ENCODE measurements at places on chromosomes 13 and 19.

DNA sequence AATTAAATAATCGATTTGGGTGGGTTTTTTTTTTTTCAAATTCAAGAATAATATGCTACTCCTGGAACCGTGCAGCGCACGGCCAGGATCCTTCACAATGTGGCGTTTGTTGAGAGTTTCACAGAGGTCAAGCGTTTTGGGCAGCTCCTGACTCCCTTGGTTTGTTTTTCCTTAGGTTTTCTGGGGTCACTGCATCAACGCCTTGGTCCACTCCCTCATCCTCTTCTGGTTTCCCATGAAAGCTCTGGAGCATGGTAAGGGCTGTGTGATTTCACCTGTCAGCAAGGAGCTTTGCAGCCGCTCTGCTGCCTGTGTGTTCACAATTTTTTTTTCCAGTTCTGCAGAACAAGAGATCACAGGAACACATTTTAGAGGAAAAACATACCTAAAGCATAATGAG, 212.4 kb downstream of the SHISA2 start:
- no peak for DNase-seq

- no peak for DNase-seq
These were observed 1.4 kb upstream of the SBSN start for GRCh38 chr19:35529241-35530218.

- DNase-seq, result no peak
These were observed 385.6 kb downstream of the SLITRK6 start for GRCh38 chr13:85413664-85414063.

- no peak for DNase-seq
These were observed 2743.3 kb upstream of the PCDH20 start for GRCh38 chr13:64158908-64159307.

- DNase-seq, result no peak
These were observed 31.1 kb downstream of the RB1 start for GRCh38 chr13:48334534-48335127.

- DNase-seq, result no peak
These were observed 11.4 kb downstream of the ETFB start for GRCh38 chr19:51354742-51355148.

DNA sequence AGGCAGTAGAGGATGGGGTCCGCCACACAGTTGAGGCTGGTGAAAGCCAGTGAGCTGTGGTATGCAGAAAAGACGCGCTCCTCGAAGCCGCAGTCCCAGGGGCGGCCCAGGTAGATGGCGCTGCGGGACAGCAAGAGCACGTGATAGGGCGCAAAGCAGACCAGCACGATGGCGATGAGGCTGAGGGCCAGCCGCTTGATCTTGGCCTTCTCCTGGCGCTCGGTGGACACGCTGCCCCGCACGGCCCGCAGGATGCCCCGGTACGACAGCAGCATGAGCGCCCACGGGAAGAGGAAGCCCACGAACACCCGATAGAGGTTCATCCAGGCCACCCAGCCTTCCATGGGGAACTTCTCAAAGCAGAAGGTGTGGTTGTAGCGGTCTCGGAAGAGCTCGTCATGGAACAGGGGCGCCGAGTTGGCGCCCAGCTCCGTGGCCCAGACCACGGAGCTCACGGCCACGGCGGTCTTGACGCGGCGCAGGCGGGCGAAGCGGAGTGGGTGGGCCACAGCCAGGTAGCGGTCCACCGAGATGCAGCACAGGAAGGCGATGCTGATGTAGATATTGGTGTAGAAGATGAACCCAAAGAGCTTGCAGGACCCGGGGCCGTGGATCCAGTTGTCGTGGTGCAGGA, 6.5 kb upstream of the OPA3 start:
- peak; percentile 23 for DNase-seq

DNA sequence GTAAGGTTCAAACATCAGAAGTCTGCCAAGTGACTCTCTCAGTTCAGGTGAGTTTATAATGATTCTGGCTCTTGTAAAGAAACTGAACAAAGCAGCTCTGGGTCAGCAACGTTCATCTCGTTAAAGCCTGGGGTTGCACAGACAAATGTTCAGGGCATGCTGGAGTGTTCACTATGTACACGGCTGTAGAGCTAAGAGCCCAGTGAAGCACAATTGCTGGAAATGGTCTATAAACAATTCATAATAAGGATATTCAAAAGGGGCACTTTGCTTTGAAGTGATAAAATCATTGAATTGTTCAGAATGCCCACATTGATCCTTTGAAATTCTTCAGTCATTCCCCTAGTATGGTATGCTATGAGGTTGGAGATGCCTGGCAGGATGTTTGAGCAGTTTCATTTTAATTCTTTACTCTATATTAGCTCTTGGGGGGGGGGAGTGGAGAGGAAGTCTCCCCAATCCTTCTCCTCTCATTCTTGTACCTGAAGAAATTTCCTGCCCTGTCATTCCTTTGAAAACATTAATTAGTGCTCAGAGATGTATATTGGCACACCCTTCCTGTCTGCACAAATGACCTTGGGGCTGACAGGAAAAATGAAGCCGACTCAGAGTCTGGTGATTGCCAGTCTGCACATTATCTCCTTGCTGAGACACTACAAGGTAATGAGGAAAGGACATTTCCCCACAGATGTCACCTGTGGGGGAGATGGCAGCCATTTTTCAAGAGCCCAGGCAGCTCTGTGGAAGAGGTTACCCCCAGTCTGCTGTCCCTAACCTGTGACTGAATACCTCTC, 145.5 kb downstream of the DLEU7 start:
- DNase-seq, result no peak

DNA sequence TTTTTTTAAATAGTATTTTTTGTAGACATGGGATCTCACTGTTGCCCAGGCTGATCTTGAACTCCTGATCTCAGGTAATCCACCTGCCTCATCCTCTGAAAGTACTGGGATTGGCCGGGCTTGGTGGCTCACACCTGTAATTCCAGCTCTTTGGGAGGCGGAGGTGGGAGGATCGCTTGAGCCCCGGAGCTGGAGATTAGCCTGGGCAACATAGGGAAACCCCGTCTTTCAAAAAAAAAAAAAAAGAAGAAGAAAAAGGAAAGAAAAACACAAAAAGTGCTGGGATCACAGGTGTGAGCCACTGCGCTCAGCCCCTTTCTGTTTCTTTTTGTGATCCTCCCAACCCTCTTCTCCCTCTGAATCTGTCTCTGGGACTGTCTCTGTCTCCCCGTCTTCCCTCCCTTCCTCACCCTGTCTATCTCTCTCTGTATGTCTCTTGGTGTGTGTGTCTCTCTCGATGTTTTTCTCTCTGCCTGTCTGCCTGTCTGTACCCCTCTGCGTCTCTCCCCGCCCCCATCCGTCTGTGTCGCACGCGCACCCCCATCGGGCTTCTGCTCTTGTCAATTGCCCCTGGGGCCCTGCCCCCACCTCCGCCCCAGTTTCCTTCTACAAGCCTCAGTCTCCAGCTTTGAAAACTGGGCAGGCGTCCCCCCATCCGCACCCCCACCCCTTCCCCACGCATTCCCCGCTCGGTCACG, 540 bp upstream of the ZFP36 start:
- DNase-seq, result peak; percentile 71

DNA sequence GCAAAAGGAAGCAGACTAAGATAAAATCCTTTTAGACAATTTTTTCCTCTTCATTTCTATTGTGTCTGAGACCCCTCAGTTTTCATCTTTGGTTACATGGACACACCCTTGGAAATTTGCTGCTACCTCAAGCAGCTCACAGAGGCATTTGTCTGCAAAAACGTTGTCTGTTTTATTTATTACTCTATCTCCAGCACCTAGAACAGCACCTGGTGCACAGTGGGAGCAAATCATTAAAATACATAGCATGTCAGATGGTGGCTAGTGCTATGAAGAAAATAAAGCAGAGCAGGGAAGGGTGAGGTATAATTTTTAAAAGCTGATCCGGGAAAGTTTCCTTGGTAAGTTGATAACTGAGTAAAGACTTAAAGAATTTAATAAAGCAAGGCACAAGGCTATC, 14.3 kb upstream of the FAM124A start:
- no peak for DNase-seq

- no peak for DNase-seq
These were observed 360.8 kb upstream of the KLHL1 start for GRCh38 chr13:70469077-70469476.

- DNase-seq, result no peak
These were observed 30.3 kb upstream of the PDCD5 start for GRCh38 chr19:32550666-32551065.

DNA sequence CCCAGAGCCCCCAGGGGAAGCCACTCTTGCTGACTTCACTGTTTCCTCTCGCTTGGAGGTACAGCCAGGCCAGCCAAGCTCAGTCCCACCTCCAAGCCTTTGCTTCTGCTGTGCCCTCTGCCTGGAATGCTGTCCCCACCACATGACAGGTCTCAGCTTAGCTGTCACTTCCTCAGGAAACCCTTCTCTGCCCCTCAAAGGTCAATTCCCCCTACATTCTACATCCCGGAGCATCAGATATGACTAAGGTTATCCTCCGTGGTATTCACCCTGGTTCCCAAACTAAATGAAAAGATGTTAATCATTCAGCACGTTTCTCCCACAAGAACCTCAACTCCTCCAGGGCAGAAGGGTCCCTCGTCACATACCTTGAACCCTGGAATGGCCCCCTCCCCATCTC, 53.5 kb downstream of the PTPRS start:
- no peak for DNase-seq

DNA sequence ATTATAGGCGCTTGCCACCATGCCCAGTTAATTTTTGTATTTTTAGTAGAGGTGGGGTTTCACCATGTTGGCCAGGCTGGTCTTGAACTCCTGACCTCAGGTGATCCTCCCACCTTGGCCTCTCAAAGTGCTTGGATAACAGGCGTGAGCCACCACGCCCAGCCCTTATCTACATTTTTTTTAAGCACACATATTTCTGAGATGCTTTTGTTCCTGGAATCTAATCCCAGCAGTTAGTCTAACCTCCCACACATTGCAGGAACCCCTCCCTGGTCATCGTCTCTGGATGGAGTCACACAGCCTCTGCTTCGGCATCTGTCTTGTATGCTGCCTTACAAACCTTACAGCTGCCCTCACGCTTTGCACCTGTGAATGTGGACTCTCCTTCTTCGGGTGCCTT, 15.1 kb upstream of the KATNAL1 start:
- DNase-seq, result no peak

GRCh38 chr19:34393031-34393430, 11.2 kb upstream of the PDCD2L start:
- DNase-seq, result no peak

GRCh38 chr13:24274452-24275021, 34.8 kb upstream of the C1QTNF9 start:
- DNase-seq, result peak; percentile 63

DNA sequence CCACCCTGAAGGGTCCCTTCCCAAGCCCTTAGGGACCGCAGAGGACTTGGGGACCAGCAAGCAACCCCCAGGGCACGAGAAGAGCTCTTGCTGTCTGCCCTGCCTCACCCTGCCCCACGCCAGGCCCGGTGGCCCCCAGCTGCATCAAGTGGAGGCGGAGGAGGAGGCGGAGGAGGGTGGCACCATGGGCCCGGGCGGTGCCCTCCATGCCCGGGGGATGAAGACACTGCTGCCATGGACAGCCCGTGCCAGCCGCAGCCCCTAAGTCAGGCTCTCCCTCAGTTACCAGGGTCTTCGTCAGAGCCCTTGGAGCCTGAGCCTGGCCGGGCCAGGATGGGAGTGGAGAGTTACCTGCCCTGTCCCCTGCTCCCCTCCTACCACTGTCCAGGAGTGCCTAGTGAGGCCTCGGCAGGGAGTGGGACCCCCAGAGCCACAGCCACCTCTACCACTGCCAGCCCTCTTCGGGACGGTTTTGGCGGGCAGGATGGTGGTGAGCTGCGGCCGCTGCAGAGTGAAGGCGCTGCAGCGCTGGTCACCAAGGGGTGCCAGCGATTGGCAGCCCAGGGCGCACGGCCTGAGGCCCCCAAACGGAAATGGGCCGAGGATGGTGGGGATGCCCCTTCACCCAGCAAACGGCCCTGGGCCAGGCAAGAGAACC, 1.5 kb downstream of the EGLN2 start:
- no peak for DNase-seq

- DNase-seq, result no peak
These were observed at the start of gene WTIP for GRCh38 chr19:34480971-34481841. TSS of gene WTIP (plus strand) at chr19:34481758. CDS start at chr19:34481975, 217 bp downstream.

DNA sequence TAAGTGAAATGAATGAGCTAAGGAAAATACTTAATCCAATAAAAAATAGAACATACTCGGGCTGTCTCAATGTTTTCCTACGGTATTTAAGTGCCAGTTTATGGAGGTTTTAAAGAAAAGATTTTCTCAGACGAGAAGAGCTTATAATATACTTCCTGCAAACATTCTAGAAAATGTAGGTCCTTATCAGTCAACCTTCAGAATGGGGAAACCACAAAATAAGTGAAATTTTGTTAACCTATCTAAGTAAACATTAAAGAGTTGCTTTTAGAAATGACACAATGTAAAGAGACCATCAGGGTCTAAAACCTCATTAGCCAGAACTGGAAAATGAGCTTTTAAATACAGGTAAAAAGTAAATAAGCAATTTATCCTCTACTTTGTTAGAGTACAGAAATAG, 12.1 kb downstream of the MIR17HG start:
- DNase-seq, result no peak

DNA sequence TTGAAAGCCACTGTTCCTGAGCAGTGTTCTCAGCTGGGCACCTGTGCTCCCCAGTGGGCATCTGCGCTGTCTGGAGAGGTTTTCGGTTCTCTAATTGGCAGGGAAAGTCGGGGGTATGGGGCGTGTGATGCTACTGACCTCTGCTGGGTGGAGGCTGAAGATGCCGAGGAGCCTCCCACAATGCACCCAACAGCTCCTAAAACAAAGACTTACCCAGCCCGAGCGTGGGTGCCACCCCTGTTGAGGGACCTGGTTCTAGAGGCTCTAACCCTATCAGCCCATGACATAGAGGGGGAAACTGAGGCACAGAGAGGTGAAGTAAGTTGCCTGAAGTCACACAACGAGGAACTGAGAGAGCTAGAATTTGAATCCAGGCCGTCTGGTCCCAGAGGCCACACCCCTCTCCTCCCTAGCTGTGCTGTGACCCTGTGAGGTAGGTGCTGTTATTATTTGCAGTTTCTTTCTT, 2.3 kb downstream of the SPACA4 start:
- DNase-seq, result peak; percentile 43
